ENCODE measurements at places on chromosomes 5 and 9.

GRCh38 chr5:143428155-143428554 is 24.7 kb upstream of the NR3C1 start:
- DNase-seq: no peak

GRCh38 chr9:78221425-78221824 is 14.4 kb upstream of the CEP78 start:
- no peak for DNase-seq

GRCh38 chr5:168209244-168209995 is 82.0 kb upstream of the WWC1 start:
- DNase-seq: no peak

- no peak for DNase-seq
These were observed 94.3 kb upstream of the LRRTM2 start for GRCh38 chr5:138969323-138970002.

DNA sequence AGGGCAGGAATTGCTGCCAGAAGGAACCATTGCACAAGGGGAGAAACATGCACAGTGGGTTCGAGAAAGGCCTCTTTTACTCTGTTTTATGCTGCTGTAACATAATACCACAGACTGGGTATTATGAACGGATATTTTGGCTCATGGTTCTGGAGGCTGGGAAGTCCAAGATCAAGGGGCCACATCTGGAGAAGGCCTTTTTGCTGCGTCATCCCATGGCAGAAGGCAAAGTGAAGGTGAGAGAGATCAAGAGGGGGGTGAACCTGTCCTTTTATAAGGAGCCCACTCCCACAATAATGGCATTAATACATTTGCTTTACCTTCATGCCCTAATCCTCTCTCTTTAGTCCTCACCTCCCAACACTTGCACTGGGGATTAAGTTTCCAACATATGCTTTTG is 136.9 kb upstream of the ALDH1B1 start:
- DNase-seq: no peak

- peak; percentile 29 for DNase-seq
These were observed at the start of gene PKD2L2 for GRCh38 chr5:137888863-137889759. Gene PKD2L2, plus strand, starts transcription at chr5:137889457. Its CDS starts 35 bp downstream, at chr5:137889492.

DNA sequence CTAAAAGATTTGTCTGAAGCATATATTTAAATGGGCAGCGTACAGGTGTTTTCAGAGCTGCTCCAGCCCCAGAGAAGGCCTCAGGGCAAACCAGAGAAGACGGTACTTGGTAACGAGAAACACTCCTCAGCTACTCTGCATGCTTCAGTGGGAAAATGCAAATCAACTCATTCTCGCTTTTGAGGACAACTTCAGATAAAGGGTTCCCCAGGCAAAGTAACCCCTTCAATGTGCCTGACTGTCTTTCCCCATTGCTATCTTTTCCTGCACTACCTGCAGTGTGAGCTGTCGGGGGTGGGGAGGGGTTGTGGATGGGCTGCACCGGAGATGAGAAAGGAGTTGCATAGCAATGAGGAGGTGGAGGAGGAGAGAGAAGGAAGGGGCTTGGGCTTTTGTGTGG is 339.7 kb upstream of the CLINT1 start:
- DNase-seq: no peak

GRCh38 chr9:136617746-136618579 is 44.8 kb upstream of the EGFL7 start:
- DNase-seq: no peak

DNA sequence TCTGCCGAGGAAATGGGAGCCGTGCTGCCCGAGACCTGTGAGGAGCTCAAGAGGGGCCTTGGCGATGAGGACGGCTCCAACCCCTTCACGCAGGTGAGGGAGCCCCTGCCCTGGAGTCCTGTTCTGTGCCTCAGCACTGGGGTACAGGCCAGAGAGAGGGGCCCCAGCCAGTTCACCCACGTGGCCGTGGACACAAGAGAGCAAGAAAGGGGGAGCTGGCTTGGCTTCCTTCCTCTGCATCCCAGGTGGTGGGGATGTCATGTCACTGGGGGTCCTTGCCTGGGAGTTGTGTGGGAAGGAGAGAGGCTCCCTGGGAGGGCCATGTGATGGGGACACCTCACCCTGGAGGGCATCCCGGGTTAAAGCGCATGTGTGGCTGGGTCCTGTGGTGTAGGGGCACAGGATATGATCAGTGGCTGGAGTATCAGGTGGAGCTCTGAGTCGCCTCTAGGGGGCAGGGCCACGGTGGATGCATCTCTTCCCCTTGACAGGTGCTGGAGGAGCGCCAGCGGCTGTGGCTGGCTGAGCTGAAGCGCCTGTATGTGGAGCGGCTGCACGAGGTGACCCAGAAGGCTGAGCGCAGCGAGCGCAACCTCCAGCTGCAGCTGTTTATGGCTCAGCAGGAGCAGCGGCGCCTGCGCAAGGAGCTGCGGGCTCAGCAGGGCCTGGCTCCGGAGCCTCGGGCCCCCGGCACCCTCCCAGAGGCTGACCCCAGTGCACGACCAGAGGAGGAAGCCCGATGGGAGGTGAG is 7.5 kb downstream of the N4BP3 start:
- DNase-seq: no peak

DNA sequence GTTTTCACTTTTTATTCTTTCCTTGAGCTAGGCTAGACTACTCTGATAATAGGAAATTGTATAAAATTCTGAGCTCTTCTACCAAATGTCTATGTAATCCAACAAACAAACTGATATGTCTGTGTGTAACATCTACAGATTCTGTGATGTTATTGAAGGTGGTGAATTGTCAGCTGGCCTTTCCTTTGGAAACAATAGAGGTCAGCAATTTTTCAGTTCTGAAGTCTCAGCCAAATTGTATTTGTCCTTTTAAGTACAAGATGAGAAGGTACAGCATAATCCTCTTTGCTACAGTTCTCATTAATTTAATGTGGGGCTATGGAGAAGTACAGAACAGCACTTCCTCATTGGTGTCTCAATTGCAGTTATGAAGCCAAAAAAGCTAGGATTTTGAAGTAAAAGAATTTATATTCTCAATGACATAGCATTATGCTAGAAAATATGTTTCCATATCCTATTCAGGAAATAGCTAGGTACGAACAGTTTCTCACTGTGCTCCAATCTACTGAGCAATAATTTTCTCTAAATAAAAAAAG is 198.0 kb downstream of the HINT1 start:
- no peak for DNase-seq

DNA sequence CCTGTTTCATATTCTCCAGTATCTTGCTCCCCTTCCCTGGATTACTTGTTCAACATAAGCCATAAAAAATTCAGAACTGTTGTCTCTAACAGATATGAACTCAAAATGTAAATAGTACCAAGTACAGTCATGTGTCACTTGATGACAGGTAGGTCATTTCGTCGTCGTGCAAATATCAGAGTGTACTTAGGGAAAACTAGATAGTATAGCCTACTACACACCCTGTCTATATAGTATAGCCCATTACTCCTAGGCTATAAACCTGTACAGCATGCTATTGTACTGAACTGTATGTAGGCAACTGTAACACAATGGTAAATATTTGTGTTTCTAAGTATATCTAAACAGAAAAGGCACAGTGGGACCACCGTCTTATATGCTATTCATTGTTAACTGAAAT is 39.1 kb downstream of the SMIM15 start:
- no peak for DNase-seq

- DNase-seq: no peak
These were observed 57.3 kb upstream of the KLF4 start for GRCh38 chr9:107546859-107547258.

DNA sequence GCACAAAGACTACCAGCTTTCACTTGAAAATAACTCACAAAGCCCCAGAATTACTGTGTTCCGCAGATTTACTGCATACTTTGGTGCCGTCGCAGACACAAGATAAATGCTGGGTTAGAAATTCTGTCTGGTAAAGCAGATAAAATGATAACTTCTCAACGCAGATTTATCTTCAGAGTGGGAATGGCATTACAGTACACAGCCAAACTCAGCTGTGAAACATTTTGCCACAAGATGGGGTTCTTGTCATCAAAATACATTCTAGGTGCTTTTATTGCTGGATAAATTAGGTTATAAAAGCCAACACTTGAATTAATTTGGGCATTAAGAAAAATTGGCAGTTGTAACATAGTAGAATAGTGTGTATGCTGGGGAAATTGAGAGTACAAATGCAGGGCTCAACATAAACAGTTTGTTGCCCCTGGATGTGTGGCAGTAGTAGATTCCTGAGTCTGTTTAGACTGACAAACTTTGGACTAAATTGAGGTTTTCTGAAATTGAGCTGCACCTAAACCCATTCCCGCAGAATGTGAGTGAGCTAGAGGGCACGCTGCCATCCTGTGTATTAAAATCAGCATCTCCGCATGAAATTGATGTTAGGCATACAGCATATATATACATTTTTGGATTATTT is 61.1 kb downstream of the LMNB1 start:
- no peak for DNase-seq
